NCI-H1436 (cell line): ENCODE measurements at places on chromosomes 4 and X.

DNA sequence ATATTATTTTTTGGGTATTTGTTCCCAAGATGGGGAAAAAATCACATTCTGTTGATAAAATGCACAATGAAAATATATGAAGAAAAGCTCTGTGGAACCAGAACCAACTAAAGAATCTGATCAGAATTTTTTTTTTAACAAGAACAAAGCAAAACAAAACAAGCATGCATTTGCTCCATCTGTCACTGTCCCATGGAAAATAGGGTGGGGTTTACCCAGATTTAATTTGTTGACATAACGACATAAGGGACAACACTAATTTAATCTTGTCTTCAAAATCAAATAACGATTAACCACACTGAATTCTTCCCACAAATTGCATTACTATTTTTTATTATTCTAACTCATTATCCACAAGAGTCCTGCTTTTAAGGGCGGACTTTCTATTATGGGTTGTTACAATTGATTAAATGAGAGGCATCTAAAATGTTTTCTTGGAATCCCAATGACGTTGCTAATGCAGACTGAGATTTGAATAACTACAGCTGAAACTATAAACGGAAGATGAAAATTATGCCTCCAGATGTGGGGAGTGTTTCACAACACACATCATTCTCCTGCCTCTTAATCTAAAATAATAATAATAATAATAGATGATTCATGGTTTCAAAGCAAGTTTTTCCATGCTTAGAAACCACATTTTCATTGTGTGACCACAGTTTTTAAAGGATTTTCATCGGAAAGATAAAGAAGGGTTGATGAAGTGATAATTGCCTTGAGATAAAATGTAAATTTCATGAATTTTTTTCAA is 307.0 kb upstream of the CPEB2 start:
- no peak for DNase-seq

DNA sequence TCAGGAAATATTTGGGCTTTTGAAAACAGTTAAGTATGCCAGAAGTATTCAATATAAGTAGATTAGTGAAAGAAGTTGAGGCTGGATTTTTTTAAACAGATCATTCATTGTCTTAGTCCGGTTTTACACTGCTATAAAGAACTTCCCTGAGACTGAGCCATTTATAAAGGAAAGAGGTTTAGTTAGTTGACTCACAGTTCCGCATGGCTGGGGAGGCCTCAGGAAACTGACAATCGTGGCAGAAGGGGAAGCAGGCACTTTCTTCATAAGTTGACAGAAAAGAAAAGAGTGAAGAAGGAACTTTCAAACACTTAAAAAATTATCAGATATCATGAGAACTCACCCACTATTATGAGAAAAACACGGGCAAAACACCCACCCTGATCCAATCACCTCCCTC is 31.1 kb upstream of the CYLC1 start:
- DNase-seq = no peak

GRCh38 chrX:73930300-73930699 is 367.3 kb downstream of the CHIC1 start:
- DNase-seq = no peak

- DNase-seq = no peak
Measured at GRCh38 chr4:180041576-180041975, 2201.6 kb upstream of the TENM3 start.

GRCh38 chr4:80016506-80016905 is 56.5 kb downstream of the ANTXR2 start:
- DNase-seq = no peak

DNA sequence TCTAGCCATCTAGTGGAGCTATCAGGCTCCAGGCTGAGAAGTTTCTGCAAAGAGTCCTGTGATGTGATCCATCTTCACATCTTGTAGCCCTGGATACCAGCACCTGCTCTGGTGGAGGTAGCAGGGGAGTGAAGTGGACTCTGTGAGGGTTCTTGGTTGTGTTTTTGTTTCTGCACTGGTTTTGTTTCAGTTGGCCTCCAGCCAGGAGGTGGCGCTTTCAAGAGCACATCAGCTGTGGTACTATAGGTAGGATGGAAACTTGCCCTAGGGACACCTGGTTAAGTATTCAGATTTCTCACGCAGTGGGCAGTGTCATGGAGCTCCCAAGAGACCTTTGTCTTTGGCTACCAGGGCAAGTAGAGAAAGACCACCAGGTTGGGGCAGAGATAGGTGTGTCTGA is 257.5 kb upstream of the SLC7A11 start:
- DNase-seq = peak; percentile 21

GRCh38 chr4:184534511-184535391 is 60.4 kb upstream of the IRF2 start:
- no peak for DNase-seq
